ENCODE measurements at places on chromosomes 2 and 18. TPM values are rescaled to one million over a fixed set of nuclear protein-coding genes. Genes with fewer than 3 reads are reported as not detected.

The EML6 gene
- total RNA-seq, result 1.0 TPM

The TNFRSF11A gene
- total RNA-seq, result 7.8 TPM

The UGT1A5 gene
- total RNA-seq, result 0.13 TPM

The PROC gene
- total RNA-seq, result 4.6 TPM

The IGFBP2 gene
- 82.8 TPM for total RNA-seq

The ASIC4 gene
- 0.09 TPM for total RNA-seq

The PRKAG3 gene
- total RNA-seq, result not detected

The VWA3B gene
- total RNA-seq, result not detected

The B3GNT7 gene
- total RNA-seq, result 2.3 TPM

The DLGAP1 gene
- total RNA-seq, result not detected

The MAP4K3 gene
- total RNA-seq, result 26.2 TPM

The DSG3 gene
- 0.02 TPM for total RNA-seq

The COL3A1 gene
- total RNA-seq, result 0.20 TPM

The TXNL1 gene
- total RNA-seq, result 61.1 TPM

The RAB6C gene
- total RNA-seq, result not detected

The WDR35 gene
- total RNA-seq, result 12.0 TPM

The CTAGE1 gene
- not detected for total RNA-seq

The SLC38A11 gene
- total RNA-seq, result 0.03 TPM

The SIX2 gene
- 2.0 TPM for total RNA-seq

The MTHFD2 gene
- 160 TPM for total RNA-seq

The ACVR1C gene
- not detected for total RNA-seq

The KLHL30 gene
- 0.25 TPM for total RNA-seq

The PROKR1 gene
- not detected for total RNA-seq

The ZNF892 gene
- total RNA-seq, result 0.91 TPM

The UGT1A3 gene
- 0.13 TPM for total RNA-seq

The ANKRD53 gene
- total RNA-seq, result 0.12 TPM

The PARD3B gene
- total RNA-seq, result 0.94 TPM

The CD302 gene
- 1.9 TPM for total RNA-seq

The PTPRN gene
- 1.0 TPM for total RNA-seq

The MARCO gene
- 0.05 TPM for total RNA-seq

The LGALSL gene
- total RNA-seq, result 12.3 TPM

The KLHL29 gene
- 4.5 TPM for total RNA-seq

The KIAA1328 gene
- total RNA-seq, result 2.2 TPM

The SETBP1 gene
- 0.59 TPM for total RNA-seq

The B4GALT6 gene
- total RNA-seq, result 4.2 TPM

All from A549 treated with Hydrocortisone at 1 μM for 4 hours (cell line).